Stimulated activated CD4-positive, alpha-beta T cell treated with anti-CD3 and anti-CD28 coated beads, Interleukin-15, amount 100 ng/mL, for 1 hour (primary cell): ENCODE measurements at places on chromosomes 6 and 20.

- peak; percentile 67 for DNase-seq
Measured at GRCh38 chr6:107847844-107848802, 24.0 kb upstream of the SCML4 start.

DNA sequence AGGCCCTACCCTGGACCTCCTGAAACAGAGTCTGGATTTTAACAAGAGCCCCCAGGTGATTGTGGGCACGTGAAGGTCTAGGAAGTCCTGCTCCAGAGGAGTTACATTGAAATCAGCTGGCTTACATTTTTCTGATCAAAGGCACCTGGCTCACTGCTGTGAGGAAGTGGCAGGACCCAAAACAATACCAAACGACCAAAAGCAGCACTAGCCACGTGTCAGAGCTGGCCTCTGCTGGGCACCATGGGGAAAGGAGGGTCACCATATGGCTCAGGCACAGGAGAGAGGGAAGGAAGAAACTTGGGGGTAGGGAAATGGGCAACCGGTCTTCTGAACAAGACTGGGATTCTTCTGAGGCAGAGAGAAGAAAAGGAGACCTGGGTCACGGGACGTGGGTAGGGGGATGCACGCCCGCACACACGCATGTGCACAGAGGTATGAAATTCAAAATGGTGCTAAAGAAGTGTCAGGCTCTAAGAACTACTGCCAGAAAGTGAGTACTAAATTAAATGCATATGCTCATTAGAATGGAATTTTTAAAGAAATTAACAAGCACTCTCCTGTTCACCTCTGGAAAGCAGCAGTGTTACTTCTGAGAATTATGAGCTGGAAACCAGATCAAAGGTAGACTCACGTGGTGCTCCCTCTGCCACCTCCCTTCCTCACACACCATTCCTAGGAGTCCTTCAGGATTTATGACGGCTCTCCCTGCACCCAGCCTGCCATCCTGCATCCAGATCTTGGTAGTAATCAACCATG is 113.6 kb downstream of the TRERF1 start:
- DNase-seq = no peak

DNA sequence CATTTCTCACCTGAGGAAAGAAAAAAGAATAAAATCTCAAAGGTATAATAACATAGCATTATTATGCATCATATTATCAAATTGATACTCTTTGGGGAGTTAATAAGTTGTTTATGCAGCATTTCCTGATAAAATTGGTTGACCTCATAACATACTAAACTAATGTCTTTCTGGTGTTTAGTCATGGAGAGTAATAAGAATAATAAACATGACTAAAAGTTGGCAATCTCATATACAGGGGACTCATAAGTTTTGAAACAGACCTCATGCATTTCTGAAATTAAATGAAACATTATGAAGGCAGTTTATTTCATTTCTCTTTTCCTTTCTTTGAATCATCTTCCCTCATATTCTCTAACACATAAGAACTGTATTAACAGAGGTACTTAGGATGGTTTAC is 60.5 kb upstream of the PRDM1 start:
- no peak for DNase-seq

GRCh38 chr20:2795451-2795850 is 5.0 kb downstream of the CPXM1 start:
- DNase-seq = no peak

GRCh38 chr6:43226192-43226851 is 3.0 kb downstream of the DNPH1 start:
- no peak for DNase-seq

GRCh38 chr6:169677096-169677495 is 24.7 kb downstream of the WDR27 start:
- no peak for DNase-seq

DNA sequence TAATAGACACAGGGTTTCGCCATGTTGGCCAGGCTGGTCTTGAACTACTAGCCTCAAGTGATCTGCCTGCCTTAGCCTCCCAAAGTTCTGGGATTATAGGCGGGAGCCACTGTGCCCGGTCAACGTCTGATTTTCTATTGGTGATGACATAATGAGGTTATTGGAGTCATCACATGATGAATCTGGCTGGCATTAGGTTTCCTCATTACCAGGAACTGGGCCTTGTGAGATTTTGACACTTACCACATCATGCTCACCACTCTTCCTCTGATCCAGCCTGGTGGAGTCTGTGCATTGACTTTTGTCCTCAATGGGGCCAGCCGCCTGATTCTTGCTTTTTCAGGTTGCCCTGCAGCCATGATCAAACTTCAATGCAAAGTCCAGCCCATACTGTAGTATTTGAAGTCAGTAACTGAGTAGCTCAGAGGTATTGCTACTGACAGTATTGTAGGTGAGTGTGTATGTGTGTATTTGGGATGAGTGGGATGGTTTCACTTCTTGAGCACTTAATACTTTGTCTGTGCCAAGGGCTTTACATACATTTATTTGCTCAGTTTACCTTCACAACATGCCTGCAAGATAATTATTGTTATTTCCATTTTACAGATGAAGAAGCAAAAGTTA is 16.0 kb downstream of the ANKS1A start:
- DNase-seq = no peak

GRCh38 chr20:17518339-17519052 is 12.7 kb downstream of the BFSP1 start:
- no peak for DNase-seq

DNA sequence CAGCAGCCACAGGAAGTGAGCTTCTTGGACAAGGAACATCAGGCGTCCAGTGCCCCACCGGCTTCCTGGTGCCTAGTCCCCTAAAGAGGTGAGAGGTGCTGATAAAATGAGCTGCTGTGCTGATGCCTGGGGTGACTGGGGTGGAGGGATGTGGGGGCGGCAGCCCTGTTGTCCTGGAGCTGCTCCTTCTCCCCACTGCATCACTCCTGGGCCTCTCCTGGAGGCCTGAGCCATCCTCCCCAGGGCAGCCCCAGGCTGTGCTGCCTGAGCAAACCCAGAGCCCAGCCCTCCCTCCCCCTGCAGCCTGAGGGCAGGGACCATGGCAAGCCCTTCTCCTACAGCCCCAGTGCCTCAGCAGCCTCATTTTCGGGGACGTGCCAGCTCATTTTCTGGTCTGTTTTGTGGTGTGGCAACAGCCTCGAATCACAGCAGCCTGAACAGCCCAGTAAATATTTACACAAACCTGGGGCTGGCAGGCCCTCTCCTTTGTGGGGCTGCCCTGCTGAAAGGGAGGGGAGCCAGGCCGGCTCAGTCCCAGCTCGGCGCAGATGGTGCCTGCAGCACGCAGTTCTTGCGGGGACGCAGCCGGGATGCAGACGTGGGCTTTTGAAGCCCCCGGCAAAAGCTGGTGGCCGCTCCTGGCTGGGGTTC is 259.9 kb downstream of the DLL1 start:
- DNase-seq = no peak

- no peak for DNase-seq
Measured at GRCh38 chr6:22432060-22432459, 135.2 kb upstream of the PRL start.

GRCh38 chr20:56829788-56830385 is 200.8 kb downstream of the TFAP2C start:
- no peak for DNase-seq

GRCh38 chr20:58436868-58437645 is 48.0 kb downstream of the VAPB start:
- no peak for DNase-seq

DNA sequence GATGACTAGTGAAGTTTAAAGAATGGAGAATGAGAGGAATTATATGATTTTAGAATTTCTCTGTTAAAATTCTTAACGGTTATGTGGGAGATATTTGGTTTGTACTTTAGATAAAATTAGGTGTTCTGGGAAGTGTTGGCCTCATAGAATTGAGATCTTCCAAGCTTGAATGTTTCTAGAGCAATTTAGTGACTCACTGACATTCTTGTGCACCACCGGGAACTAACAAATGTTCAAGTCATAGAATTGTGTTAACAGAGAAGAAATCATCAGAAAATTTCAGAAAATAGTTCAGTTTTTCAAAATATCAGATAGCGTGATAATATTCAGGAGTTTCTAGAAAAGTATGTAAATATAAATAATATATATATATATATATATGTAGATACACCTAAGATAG is 67.9 kb upstream of the BMP5 start:
- no peak for DNase-seq

DNA sequence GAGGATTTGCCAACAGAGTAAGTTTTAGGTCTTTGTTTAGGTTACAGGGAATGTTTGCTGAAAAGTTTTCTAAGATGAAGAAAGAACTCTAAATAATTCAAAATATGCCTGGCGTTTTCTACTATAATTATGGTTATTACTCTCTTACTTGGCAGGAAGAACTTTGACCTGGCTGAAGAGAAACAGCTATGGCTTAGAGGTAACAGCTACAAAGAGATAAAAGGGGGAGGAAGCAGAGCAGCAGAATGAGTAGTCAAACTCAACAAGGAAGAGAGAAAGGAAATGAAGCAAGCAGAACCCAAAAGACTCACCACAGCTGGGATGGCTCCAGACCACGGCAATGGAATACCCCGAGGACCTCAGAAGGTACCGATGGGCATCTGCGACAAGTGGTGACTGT is 95.6 kb downstream of the KIF16B start:
- DNase-seq = no peak

GRCh38 chr20:19893356-19893755 is 123.8 kb upstream of the NAA20 start:
- DNase-seq = no peak

DNA sequence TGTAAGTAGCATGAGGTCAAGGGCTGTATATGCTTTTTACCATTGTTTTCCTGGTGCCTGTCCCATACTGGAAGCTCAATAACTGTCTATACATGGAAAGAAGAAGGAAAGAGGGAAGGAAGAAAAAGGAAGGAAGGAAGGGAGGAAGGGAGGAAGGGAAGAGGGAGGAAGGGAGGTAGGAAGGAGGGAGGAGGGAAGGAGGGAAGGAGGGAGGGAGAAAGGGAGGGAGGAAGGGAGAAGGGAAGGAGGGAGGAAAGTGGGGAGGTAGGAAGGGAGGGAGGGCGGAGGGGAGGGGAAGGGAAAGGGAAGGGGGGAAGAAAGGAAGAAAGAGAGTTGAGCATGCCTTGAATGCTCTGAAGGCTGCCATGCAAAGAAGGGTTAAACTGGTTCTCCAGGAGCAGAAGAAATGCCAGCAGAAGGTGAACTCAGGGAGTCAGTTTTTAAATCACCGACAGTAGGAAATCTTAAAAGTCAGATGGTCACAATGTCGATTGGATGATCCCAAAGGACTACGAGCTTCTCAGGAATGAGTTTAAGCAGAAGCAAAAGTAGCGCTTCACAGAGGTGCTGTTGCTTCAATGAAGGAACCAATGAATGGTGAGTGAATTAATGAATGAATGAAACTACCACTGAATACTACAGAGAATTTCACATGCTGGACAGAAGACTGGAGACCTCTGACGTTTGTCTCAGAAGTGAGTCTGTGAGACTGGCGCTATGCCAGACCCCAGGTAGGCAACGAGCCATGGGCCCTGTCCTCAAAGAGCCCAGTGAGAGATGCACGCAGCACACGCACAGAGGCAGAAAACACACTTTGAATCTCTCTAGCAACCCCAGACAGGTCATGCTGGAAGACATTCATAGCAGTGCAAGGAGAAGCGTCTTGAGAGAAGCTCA is 117.6 kb downstream of the MRPL14 start:
- no peak for DNase-seq

DNA sequence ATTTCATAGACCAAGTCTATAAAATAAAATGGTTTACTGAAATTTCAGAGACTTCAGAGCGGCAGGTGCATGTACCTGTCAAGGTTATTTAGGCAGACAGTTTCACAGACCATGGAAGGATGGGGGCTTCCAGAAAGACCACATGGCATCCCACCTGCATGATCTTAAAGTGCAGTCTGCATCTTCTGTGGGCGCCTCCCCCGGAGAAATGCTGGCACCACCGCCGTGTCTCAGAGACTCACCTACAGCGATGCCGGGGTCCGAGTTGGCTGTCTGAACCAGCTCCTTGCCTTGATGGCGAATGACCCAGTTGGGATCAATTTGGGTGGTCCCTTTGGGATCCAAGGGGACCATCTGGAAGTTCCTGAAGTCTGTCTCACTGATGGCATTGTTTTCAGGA is 30.6 kb downstream of the THBS2 start:
- DNase-seq = no peak
